ENCODE measurements at places on chromosomes 1 and 21. TPM values are rescaled to one million over a fixed set of nuclear protein-coding genes. Genes with fewer than 3 reads are reported as not detected.

- DNase-seq: no peak
These were observed 376.4 kb downstream of the PLPP3 start for GRCh38 chr1:56202796-56203492.

DNA sequence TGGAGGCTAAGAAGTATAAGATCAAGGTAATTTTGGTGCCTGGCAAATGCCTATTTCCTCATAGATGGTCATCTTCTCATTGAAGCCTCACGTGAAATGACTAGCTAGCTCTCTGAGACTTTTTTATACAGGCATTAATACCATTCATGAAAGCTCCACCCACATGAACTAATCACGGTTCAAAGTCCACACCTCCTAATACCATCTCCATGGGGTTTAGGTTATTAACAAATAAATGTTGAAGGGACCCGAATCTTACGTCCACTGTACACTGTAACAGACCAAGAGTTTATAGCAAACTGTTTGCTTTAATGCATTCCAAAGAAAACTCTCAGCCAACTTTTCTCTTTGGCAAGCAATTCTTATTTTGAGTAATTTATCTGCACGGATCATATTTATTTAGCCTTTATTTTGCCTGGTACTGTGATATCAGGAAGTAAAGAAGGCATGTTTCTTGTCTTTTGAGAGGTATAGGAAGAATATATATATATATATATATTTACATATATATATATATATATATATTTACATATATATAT is 296.1 kb upstream of the LRRC7 start:
- DNase-seq: no peak

DNA sequence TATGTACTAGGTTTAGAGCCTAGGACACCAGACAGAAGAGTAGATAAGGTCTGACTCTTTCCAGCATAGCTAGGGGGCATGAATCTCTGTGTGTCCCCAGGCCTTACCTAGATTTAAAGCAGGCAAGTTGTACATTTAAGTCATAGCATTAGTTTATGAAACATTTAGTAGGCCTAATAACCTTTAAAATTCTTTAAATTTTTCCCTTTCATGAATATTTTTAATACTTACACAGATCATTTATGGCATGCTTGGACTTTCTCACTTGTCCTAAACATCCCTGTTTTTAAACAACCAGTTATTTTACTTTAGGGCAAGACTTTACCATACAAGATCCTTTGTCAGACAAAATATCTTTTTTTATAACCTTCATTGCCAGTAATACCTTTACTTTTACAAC is 258.4 kb upstream of the ZRANB2 start:
- no peak for DNase-seq

FAM167B gene
- total RNA-seq: 9.1 TPM

GRCh38 chr1:217049721-217050120 is 326.5 kb upstream of the ESRRG start:
- no peak for DNase-seq

DNA sequence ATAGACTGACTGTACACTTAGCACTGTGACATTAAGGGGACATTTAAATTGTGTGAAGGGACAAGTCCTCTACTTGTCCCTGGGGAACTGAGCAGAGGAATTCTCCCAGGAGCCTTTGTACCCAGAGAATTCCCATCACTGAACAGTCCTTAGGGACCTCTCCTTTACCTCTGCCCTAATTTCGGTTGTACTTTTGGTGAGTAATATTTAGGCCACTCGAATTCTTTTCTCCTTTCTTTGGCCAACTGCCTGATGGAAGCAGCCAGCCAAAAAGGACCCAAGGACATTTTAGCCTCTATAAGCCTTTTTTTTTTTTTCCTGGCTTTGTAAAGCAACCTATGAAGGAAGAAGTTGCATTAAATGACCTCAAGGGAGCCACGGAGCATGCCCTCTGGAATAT is 71.5 kb downstream of the NR5A2 start:
- no peak for DNase-seq

- DNase-seq: peak; percentile 80
These were observed 3.0 kb downstream of the AURKAIP1 start for GRCh38 chr1:1371746-1372711.

- no peak for DNase-seq
These were observed 34.5 kb upstream of the KCNE1 start for GRCh38 chr21:34546542-34546941.

TXNDC12 gene
- 18.5 TPM for total RNA-seq

DNA sequence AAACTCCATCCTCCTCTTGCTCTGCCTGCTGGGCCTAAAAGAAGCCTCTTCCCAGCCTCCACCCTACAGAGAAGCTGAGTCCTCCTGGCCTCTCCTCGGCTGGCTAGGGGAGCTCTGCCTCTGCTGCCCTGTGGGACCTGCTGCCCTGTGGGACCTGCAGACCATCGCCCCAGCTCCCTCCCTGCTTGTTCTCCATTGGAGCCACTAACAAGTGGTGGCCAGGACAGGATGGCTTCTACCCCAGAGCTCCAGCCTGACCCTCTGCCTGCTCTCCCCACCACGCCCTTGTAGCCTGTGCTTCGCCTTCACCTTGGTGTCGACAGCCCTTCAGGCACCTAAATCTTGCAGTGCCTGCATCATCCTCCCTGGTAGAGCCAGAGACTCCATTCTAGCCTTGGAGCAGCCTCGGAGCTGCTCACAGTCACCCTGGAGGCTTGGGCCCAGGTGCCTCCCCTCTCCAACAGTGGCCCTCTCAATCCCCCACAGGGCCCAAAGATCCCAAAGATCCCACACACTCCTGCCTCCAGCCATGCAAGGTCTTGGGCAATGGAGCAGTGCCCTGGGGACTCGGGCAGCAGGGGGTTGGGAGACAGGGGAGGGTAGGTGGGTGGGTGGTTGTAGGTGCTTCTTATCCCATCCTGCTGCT is 3.0 kb downstream of the EPS8L3 start:
- DNase-seq: no peak

S100A7A gene
- not detected for total RNA-seq

- DNase-seq: no peak
These were observed 23.8 kb upstream of the KCNA10 start for GRCh38 chr1:110542725-110543124.

- DNase-seq: no peak
These were observed 147.6 kb downstream of the IFI44 start for GRCh38 chr1:78797108-78797781.

HLX gene
- total RNA-seq: 4.0 TPM

NBL1 gene
- total RNA-seq: 49.1 TPM

SPATA17 gene
- 1.2 TPM for total RNA-seq

- DNase-seq: no peak
These were observed 249.9 kb downstream of the NFIA start for GRCh38 chr1:61332196-61332753.

GRCh38 chr1:37473431-37474045 is 842 bp upstream of the ZC3H12A start:
- no peak for DNase-seq

GRCh38 chr1:17874710-17875109 is 119.6 kb downstream of the ACTL8 start:
- no peak for DNase-seq

DNA sequence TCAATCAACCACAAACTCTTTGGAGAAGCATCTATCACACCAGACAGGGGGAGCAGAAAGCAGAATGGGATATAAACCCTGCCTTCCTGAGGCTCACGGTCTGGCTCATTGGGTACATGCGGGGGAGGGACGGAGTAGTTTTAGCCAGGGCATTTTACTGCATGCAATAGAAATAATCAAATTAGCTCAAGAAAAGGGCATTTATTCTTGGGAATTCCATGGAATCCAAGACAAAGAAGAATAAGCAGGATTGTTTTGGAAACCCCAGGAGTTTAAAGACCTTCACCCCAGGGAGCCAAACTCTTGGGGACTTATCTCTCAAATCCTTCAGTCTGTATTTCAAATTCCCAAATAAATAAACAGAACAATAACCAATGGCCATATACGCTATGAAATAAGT is 5.2 kb upstream of the KAZN start:
- DNase-seq: no peak

DNA sequence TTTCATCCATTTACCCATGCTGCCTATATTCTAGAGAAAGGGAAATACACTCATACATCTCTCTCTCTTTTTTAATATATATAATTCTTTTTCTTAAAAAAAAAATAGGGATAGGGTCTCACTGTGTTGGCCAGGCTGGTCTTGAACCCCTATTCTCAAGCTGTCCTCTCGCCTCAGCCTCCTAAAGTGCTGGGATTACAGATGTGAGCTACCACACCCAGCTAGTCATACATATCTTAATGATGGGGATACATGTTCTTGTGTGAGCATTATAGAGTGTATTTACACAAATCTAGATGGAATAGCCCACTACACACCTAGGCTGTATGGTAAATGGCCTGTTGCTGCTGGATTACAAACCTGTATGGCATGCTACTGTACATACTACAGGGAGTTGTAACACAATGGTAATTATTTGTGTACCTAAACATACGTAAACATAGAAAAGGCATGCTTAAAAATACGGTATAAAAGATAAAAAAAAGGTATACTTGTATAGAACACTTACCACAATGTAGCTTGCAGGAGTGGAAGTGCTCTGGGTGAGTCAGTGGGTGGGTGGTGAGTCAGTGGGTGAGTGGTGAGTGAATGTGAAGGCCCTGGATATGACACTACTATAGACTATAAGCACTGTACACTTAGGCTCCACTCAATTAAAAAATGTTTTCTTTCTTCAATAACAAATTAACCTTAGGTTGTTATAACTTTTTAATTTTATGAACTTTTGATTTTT is 72.9 kb downstream of the IVNS1ABP start:
- DNase-seq: no peak

DNA sequence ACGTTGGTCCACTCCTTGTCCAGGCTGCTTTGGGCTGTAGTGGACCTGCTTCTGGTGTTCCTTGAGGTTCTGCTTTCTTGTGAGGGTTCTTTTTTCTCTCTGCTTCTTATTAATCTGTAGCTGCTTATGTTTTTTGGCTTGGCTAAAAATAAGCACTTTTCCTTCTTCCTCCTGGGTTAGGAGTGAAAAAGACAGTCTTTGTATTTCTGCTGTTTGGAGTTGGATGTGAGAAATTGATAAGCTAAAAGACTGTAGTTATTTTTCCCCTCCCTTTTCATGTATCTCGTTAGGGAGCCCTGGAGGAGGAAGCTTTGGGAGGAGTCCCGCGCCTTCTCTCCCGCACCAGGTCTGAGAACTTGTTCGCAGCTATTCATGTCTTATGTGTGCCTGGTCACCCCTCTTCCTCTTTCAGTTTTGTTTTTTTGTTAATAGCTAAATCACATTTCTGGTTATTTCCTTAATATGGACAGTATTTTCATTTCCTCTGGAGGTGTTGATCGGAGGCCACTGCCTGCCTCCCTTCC is 79.0 kb downstream of the GALNT2 start:
- no peak for DNase-seq

- DNase-seq: no peak
These were observed 86.1 kb downstream of the OMA1 start for GRCh38 chr1:58460469-58460868.

- no peak for DNase-seq
These were observed 52.9 kb downstream of the L1TD1 start for GRCh38 chr1:62247391-62248168.

PTBP2 gene
- 12.4 TPM for total RNA-seq

LRRC38 gene
- total RNA-seq: 0.15 TPM

FCRL5 gene
- total RNA-seq: 0.17 TPM

- peak; percentile 47 for DNase-seq
These were observed 667 bp downstream of the TMEM50B start for GRCh38 chr21:33478935-33479678.

DNA sequence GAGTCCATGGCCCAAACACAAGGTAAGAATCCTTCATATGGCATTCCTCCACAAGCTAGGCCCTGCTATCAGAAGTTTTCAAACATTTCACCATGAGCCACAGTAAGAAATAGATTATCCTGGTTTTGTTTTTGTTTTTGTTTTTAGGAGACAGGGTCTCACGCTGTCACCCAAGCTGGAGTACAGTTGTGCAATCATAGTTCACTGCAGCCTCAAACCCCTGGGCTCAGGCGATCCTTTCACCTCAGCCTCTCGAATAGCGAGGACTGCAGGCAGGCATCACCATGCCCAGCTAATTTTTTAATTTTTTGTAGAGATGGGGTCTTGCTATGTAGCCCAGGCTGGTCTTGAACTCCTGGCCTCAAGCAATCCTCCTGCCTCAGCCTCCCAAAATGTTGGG is 218.8 kb downstream of the TOMM20 start:
- no peak for DNase-seq

ZNF695 gene
- total RNA-seq: not detected

- DNase-seq: no peak
These were observed 44.2 kb upstream of the RGS2 start for GRCh38 chr1:192764675-192765074.

DNA sequence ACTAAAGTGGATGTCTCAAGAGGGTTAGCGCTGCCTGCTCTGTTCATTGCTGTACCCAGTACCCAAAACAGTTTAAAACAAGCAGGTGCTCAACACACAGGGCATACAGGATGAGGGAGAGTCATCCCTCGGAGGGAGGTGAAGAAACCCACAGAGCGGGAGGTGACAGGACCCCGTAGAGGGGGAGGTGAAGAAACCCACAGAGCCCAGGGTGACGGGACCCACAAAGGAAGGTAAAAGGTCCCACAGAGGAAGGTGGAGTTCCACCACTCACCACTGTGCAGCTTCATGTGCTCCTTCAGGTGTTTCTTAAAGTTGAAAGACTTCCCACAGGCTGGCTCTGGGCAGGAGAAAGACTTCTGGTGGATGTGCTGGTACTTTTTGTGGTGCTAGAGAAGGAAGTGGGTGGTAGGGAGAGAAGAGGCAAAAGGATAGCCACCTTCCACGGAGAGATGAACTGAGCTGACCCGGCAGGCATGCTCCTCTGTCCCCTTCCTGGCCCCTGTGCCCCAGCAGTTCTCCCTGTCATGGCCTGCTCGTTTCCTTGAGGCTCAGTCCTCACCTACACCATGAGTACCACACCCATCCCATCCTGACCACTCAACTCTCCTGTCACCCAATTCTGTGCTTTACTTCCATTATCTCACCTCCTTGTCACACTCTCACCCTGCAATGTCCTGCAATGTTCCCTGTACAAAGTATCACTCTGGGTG is 5.1 kb downstream of the ZNF692 start:
- DNase-seq: no peak

REN gene
- not detected for total RNA-seq

GRCh38 chr1:247942624-247943023 is 6.0 kb upstream of the OR2L8 start:
- no peak for DNase-seq

DNA sequence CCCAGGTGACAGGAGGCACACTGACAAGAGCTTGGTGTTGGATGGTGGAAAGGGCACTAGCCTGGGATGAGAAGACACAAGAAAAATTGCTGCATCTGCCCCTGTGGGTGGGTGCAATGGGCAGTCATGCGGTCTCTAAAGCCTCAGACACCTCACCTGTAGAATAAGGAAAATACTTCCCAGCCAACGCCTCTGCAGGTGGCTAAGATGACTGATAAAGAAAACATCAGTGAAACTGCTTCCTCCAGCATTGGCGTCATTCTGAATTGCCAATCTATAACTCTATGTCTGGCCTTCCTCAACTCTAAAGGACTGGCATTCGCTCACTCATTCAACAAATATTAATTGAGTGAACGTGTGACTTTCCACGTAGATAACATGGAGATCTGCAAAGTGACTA is 100.4 kb upstream of the F3 start:
- DNase-seq: no peak
